Activated T-cell treated with anti-CD3 and anti-CD28 coated beads for 4 hours (primary cell): ENCODE measurements at places on chromosomes 4 and X.

- no peak for DNase-seq
These were observed 62.3 kb downstream of the STAG2 start for GRCh38 chrX:124023838-124024238.

DNA sequence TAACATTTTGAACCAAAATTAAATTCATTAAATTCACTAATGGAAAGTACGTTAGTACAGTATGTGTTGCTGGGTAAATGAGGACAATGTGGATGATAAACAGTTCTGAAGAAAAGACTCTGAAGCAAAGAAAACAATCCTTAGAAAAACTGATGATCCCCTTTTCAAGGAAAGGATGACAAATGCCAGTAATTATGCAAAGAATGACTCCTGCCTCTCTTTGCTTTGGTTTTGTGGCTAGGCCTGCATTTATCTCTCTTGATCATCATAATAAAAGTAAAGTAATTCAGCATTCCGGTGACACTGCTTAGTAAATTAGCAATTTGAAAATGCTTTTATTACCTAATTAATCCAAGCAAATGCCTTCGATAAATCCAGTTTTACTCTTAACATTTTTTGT, 652.2 kb upstream of the DIPK2B start:
- DNase-seq: no peak

- no peak for DNase-seq
These were observed 6.6 kb downstream of the ETDC start for GRCh38 chrX:135315864-135316263.

- no peak for DNase-seq
These were observed 2.2 kb upstream of the SRD5A3 start for GRCh38 chr4:55343887-55344286.

GRCh38 chr4:31657859-31658570, 937.8 kb downstream of the PCDH7 start:
- DNase-seq: no peak

DNA sequence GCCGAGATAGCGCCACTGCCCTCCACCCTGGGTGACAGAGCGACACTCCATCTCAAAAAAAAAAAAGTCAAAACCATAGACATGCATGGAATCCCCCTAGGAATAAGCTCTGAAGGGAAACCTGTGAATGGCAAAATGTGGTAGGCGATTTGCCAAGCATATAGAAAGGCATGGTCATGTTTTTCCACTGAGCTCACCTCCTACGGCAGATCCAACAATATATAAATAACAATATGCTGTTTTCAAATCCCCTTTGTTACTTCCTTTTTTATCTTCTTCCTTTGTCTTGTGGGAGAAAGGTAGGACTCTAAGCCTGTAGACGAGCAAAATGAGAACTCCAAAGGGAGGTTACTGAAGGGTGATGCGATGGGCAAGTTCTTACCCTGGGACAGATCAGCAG, 219.0 kb downstream of the PALLD start:
- DNase-seq: no peak

GRCh38 chr4:4868040-4868757, 8.7 kb downstream of the MSX1 start:
- DNase-seq: no peak

GRCh38 chrX:112636951-112637581, 42.7 kb downstream of the LHFPL1 start:
- DNase-seq: no peak

DNA sequence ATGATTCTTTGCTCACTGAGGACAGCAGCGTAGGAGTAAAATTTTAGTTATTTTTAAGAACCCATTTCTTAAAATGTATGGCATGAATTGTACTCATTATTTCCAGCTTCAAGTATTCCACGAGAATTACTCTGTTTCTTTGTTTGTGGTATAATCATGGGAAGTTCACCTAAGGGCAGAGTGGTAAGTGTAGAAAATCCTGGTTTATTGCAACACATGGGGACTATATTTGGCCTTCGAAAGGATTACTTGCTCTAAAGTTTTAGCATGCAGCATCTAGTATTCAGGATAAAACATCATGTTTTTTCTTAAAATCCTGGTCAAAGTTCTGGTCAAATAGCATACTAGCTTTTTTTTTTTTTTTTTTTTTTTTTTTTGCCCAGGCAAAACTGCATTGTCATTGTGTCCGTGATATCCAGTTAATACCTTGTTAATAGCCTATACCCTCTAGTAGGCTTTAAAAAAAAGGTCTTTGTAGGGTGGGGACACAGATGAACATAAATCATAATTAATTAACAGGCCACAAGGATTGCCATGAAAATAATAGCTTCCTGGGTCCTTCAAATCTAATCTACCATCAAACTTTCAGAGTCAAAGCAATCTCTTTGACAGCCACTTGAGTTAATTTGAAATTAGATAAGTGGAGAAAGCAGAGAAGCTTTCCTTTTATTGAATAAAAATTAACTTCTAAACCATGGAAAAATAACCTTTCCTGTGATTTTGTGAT, 44.6 kb upstream of the VEGFC start:
- DNase-seq: no peak

DNA sequence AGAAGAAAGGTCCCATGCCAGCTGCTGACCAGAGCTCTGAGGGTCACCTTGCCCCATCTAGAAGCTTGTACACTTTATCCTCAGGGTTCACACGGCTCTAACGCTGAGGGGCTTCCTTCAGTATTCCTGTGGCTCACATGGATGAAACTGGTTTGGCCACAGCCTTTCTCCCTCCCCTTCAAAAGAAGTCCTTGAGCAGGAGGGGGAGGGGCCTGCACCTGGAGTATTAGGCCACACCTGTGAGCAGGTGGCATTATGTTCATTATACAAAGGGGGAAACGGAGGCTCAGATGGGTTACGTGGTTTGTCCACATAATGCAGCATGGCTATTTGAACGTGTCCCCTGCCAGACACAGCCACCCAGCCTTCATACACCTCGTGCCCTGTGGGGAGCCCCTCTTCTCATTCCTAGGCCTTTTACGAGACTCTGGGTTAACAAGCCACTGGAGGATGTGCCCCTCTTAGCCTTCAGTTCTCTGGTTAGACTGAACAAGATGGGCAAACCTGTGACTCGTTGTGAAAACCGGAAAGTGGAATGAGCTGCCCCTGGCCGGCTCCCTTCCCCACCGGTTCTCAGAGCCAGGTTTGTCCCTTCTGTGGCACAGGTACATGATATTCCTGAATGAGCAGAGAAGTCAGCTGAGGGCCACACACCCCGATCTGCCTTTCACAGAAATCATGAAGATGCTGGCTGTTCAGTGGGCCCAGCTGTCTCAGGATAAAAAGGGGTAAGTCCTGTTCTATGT, 27.2 kb upstream of the JAKMIP1 start:
- no peak for DNase-seq

DNA sequence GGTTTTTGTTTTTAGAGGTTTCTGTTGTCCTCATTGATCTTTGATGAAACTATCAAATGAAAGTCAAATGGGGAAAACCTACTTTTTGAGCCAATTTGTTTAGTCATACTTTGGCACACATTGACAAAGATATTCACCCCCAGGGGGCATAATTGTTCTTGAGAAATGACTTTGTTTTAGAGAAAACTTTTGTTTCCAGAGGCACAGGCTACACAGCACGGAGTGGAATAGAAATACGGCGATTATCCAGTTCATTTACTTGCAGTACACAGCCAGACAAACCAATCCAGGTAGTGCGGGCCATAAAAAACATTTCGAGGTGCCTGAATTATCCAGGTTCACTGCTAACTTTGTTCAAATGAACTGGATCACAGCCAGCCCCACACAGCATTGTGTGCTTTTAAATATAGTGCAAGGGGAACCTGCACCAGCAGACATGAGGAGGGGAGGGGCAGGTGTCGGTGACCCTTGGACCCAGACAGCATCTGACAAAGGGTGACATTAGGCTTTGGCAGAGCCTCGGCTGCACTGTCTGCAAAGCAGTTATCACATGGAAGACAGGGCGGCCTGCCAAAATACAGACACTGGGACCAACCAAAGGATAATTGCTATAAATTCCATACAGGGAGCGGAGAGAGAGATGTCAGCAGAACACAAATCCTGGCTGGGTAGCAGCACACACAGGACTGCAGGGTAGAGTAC, 179.6 kb upstream of the NOCT start:
- DNase-seq: no peak

- no peak for DNase-seq
These were observed 23.0 kb downstream of the ZNF81 start for GRCh38 chrX:47859686-47860085.

GRCh38 chr4:37305984-37306383, 61.4 kb downstream of the NWD2 start:
- no peak for DNase-seq

DNA sequence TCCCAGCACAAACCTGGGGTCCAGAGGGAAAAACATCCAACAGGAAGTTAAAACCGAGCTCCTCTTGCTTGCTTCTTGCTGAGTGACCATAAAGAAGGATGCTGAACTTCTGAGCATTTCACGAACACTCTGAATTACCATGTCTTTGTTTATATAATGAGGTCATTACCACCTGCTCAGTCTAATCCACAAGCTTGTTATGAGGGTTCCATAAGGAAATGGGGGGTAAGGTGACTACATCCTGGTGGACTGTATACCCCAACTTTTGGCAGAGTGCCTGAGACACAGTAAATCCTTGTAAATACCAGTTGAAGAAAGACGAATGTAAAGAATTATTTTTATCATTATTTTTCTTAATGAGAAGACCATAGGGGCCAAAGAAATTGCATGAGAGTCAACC, 16.8 kb downstream of the CCDC149 start:
- DNase-seq: no peak
